Endothelial cell (in vitro differentiated cells): ENCODE measurements at places on chromosomes 5 and 9. TPM values are rescaled to one million over a fixed set of nuclear protein-coding genes. Genes with fewer than 3 reads are reported as not detected.
A peak's percentile ranks its signal among the peaks of the same experiment; 100 is the strongest.

GRCh38 chr9:81022177-81022576 lies 667.2 kb downstream of the TLE1 start:
- DNase-seq = no peak
- H3K27me3 ChIP-seq = no peaks in the 10 kb centered on the region
- no peak overlapping the region for H3K27ac ChIP-seq
- no peak overlapping the region for H3K4me3 ChIP-seq
- no peaks in the 10 kb centered on the region for H3K36me3 ChIP-seq

- no peak overlapping the region for H3K4me3 ChIP-seq
- no peak overlapping the region for H3K27ac ChIP-seq
- H3K36me3 ChIP-seq = peaks cover 14% of the 10 kb centered on the region
- H3K27me3 ChIP-seq = no peaks in the 10 kb centered on the region
- H3K4me1 ChIP-seq = peaks cover 38% of the 10 kb centered on the region
- DNase-seq = no peak
These were observed 82.5 kb upstream of the ZNF169 start for GRCh38 chr9:94176608-94177007.

The CEMIP2 gene
- 112 TPM for total RNA-seq

The PKD2L2 gene
- not detected for total RNA-seq

DNA sequence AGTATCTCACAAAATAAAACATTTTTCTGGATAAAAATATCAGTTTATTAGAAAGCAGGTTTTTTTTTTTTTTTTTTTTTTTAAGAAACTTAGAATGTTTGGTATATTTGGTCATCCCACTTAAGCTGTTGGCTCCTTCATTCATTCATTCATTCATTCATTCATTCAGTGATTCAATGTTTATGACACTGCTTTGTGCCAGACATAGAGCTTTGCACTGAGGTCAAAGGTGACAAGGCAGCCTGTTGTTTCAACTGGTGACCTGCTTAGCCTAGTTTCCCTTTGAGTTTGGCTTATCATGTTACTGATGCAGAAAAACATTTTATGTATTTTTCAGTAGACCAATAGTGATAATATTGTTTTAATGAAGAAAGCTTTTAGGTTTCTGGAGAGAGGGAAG lies 23.5 kb downstream of the CPEB4 start:
- no peak for DNase-seq
- H3K36me3 ChIP-seq = no peaks in the 10 kb centered on the region
- peaks cover 4% of the 10 kb centered on the region for H3K4me1 ChIP-seq
- H3K27ac ChIP-seq = no peak overlapping the region
- peaks cover 3% of the 10 kb centered on the region for H3K27me3 ChIP-seq

DNA sequence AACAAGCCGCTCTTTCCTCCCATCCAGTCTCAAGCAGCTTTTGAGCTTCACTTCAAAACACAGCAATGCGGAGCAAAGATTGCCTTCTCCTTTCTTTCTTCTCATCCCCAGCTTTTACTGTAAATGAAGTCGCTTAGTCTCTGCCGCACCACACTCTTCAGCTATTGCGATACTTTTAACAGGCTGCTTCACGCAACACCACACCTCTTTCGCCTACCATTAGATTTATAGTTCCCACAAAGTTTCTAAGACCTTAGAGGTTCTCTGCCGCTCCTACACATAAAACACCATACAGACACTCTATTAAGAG lies 711 bp downstream of the PGGT1B start:
- H3K4me3 ChIP-seq = peak overlapping the region; percentile 96
- H3K27me3 ChIP-seq = no peaks in the 10 kb centered on the region
- H3K4me1 ChIP-seq = peaks cover 25% of the 10 kb centered on the region

The CD14 gene
- total RNA-seq = not detected

DNA sequence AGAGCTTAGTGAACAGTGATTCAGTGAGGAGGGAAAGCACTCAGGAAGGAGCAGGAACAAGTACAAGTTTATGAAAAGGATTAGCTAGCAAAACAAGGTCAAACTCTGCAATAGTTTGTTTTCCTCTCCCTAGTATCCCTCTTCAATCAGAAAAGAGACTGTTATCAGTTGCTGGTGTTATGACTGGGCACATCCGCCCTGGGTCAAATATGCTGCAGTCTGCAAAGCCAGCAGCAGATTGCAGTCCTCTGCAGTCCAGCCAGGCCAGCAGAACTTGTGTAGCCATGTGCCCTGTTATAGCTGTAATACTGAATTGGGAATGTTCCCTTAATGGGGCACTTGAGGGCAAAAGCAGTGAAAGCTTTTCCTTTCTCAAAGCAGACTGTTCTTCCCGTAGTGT lies 12.0 kb downstream of the PCDHAC2 start:
- no peaks in the 10 kb centered on the region for H3K36me3 ChIP-seq
- DNase-seq = no peak
- peaks cover 2% of the 10 kb centered on the region for H3K4me1 ChIP-seq
- no peak overlapping the region for H3K27ac ChIP-seq

GRCh38 chr5:170554521-170555267 lies 50.9 kb downstream of the KCNIP1 start:
- no peaks in the 10 kb centered on the region for H3K36me3 ChIP-seq
- H3K27me3 ChIP-seq = no peaks in the 10 kb centered on the region
- H3K4me3 ChIP-seq = no peak overlapping the region
- DNase-seq = no peak
- no peak overlapping the region for H3K27ac ChIP-seq

- peaks cover 15% of the 10 kb centered on the region for H3K4me1 ChIP-seq
- peak overlapping the region; percentile 70 for H3K27ac ChIP-seq
- H3K4me3 ChIP-seq = peak overlapping the region; percentile 79
- H3K27me3 ChIP-seq = peaks cover 23% of the 10 kb centered on the region
- DNase-seq = no peak
- no peaks in the 10 kb centered on the region for H3K36me3 ChIP-seq
These were observed 32.6 kb upstream of the TTLL11 start for GRCh38 chr9:122125509-122126330.

- H3K27me3 ChIP-seq = peaks cover 1% of the 10 kb centered on the region
- H3K4me3 ChIP-seq = no peak overlapping the region
- no peak for DNase-seq
- H3K36me3 ChIP-seq = no peaks in the 10 kb centered on the region
- H3K4me1 ChIP-seq = peaks cover 18% of the 10 kb centered on the region
These were observed 60.1 kb upstream of the CLINT1 start for GRCh38 chr5:157918811-157919742.

GRCh38 chr9:92468206-92468605 lies 14.1 kb downstream of the ASPN start:
- no peaks in the 10 kb centered on the region for H3K27me3 ChIP-seq
- H3K4me3 ChIP-seq = no peak overlapping the region
- H3K27ac ChIP-seq = no peak overlapping the region
- H3K36me3 ChIP-seq = no peaks in the 10 kb centered on the region
- no peak for DNase-seq
- H3K4me1 ChIP-seq = no peaks in the 10 kb centered on the region

DNA sequence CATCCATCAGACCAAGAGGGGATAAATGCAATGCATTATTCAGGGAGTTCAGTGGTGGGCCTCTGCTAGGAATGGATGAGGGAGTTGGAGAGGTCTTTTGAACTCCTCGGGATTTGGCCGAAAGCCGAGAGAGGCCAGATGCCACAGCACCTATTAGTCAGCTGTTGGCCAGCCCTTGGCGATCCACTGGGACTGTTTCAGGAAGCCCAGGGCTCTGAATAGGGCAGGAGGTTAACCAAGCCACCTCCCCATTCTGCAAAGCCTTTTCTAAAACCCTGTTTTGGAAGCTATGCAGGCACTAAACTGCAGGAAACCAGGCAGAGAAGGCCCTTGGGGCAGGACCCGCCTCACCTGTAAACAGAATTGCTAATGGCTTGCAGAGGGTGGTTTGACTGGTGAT lies 37.8 kb downstream of the ASTN2 start:
- no peaks in the 10 kb centered on the region for H3K36me3 ChIP-seq
- H3K4me3 ChIP-seq = no peak overlapping the region
- no peak for DNase-seq

- H3K27ac ChIP-seq = no peak overlapping the region
- no peak overlapping the region for H3K4me3 ChIP-seq
- H3K27me3 ChIP-seq = peaks cover 3% of the 10 kb centered on the region
- no peak for DNase-seq
- no peaks in the 10 kb centered on the region for H3K4me1 ChIP-seq
These were observed 12.5 kb upstream of the FOXE1 start for GRCh38 chr9:97840521-97840920.

GRCh38 chr9:137256856-137257255 lies 1.7 kb downstream of the NELFB start:
- peak overlapping the region; percentile 95 for H3K4me3 ChIP-seq
- peak overlapping the region; percentile 75 for H3K27ac ChIP-seq
- peaks cover 13% of the 10 kb centered on the region for H3K4me1 ChIP-seq

DNA sequence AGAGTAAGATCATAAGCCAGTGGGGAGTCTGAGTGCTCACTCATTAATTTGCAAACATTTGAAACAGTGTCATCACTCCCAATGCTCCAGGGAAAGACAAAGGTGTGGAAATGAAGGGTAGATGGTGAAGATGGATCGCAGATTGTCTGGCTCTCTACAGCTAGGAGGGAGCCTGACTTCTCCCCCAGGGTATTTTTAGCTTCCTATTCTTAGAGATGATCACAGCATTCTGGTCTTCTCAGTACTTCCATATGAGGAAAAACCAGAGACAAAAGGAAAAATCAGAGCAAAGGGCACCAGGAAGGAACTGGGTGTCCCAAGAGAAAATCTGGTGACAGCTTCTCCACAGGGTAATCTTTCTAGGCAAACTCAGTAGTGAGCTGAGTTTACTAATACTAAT lies 401.9 kb upstream of the GRIA1 start:
- H3K4me3 ChIP-seq = no peak overlapping the region
- DNase-seq = no peak
- peaks cover 2% of the 10 kb centered on the region for H3K27me3 ChIP-seq
- H3K4me1 ChIP-seq = peaks cover 8% of the 10 kb centered on the region
- H3K27ac ChIP-seq = no peak overlapping the region

The SLC34A3 gene
- total RNA-seq = not detected

The TLX3 gene
- 0.23 TPM for total RNA-seq

- DNase-seq = no peak
- H3K4me1 ChIP-seq = peaks cover 6% of the 10 kb centered on the region
These were observed 265.6 kb downstream of the NSG2 start for GRCh38 chr5:174311121-174311520.

The SOHLH1 gene
- total RNA-seq = 0.18 TPM

The IL13 gene
- total RNA-seq = not detected

The GLDC gene
- 29.1 TPM for total RNA-seq

DNA sequence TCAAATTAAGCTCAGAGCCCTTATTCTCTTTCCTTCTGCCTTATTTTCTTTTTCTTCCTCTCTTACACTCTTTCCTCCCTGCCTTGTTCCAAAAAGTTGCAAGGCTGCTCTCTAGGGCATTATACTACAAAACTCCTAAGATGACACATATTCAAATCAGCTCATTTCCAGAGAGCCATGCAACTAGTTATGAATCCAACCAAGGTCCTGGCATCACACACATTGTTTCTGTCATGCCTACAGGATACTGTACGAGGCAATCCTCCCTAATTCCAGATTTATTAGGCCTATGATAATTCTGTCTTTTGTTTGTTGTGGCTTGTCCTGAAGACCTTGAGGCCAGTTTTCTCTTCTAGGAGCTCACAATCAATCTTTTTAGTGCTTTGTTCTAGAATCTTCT lies 87.0 kb upstream of the TBCA start:
- H3K4me1 ChIP-seq = no peaks in the 10 kb centered on the region
- H3K4me3 ChIP-seq = no peak overlapping the region
- no peaks in the 10 kb centered on the region for H3K36me3 ChIP-seq
- H3K27me3 ChIP-seq = peaks cover 3% of the 10 kb centered on the region
- H3K27ac ChIP-seq = no peak overlapping the region
- no peak for DNase-seq

The PCDHB3 gene
- 6.5 TPM for total RNA-seq

The C5orf58 gene
- total RNA-seq = 0.28 TPM

The CDX1 gene
- total RNA-seq = 0.59 TPM

DNA sequence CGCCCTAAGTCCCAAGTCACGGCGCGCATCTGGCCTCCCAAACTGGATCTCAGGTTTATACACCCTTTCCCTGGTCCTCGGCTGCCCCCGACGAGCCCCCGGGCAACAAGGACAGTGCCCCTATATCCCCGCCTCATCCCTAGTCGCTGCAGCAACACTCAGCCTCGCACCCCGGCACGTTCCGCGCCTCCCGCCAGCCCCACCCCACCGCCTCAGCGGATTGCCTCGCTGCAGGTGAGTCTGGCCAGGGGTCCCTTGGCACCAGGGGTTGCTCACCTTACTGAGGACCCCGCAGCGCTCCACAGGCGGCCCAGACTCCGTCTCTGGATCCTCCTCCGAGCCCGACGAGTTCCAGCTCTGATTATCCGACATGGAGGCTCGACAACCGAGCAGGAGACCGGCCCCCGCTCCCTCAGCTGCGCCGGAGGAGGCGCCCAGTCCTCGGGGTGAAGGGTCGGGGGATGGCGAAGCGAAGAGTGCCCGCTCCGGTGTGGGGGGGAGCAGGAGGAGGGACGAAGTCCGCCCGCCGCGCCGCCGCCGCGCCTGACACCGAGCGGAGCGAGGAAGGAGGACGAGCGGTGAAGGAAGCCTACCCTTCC lies 494 bp downstream of the CERT1 start:
- H3K27ac ChIP-seq = peak overlapping the region; percentile 64
- peaks cover 8% of the 10 kb centered on the region for H3K36me3 ChIP-seq
- peaks cover 18% of the 10 kb centered on the region for H3K4me1 ChIP-seq
- H3K4me3 ChIP-seq = peak overlapping the region; percentile 97
- H3K27me3 ChIP-seq = peaks cover 8% of the 10 kb centered on the region
- peak; percentile 58 for DNase-seq

GRCh38 chr5:315488-316209 lies 5.9 kb upstream of the AHRR start:
- no peak for DNase-seq
- H3K4me1 ChIP-seq = peaks cover 9% of the 10 kb centered on the region
- H3K27me3 ChIP-seq = peaks cover 25% of the 10 kb centered on the region
- no peak overlapping the region for H3K4me3 ChIP-seq
- peaks cover 17% of the 10 kb centered on the region for H3K36me3 ChIP-seq

GRCh38 chr5:130237721-130238120 lies 333.5 kb downstream of the CHSY3 start:
- no peak overlapping the region for H3K4me3 ChIP-seq
- no peak for DNase-seq
- no peak overlapping the region for H3K27ac ChIP-seq
- H3K36me3 ChIP-seq = no peaks in the 10 kb centered on the region

DNA sequence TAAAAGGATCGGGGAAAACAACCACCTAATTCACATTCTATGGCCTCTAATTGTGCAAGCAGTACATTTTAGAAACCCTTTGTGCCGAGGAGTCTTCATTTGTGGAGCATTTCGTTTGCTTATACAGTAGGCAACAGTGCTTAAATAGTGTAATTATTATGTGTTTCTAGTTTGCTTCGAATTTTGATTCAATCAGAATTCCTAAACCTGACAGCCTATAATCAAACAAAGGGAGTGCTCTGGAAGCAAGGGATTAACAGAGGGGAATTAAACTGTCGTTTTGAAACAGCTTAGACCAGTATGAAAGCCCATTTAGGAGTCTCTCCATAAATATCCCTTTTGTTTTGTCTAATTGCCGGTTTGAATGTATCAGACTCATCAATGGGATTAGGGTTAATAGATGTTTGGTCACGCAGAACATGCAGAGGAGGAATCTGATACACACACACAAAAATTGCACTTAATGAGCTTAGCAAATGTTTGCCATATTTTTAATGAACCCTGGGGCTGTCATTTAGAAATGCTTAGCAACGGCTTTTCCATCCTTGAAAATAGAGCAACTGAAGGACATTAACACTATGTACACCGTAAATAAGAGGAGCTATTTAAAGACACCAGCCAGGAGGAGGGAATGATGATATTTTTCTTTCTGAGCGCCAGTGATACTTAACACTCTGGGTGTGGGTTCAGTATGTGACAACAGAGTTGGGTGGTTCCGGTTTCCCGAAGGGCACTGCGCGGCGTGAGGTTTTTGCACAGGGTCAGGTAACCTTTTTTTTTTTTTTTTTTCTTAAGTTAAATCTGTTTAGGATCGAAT lies 404.7 kb downstream of the TLE4 start:
- H3K27me3 ChIP-seq = no peaks in the 10 kb centered on the region
- H3K4me1 ChIP-seq = peaks cover 3% of the 10 kb centered on the region
- H3K4me3 ChIP-seq = no peak overlapping the region

The TMEFF1 gene
- 45.8 TPM for total RNA-seq

The PRR16 gene
- not detected for total RNA-seq
